ENCODE measurements at places on chromosomes 5 and 9.
A peak's percentile ranks its signal among the peaks of the same experiment; 100 is the strongest.

GRCh38 chr5:140855772-140856674, at the start of gene PCDHA10:
Gene PCDHA10 (plus strand): TSS chr5:140855897. CDS start chr5:140856049, 152 bp downstream.
- DNase-seq = no peak

DNA sequence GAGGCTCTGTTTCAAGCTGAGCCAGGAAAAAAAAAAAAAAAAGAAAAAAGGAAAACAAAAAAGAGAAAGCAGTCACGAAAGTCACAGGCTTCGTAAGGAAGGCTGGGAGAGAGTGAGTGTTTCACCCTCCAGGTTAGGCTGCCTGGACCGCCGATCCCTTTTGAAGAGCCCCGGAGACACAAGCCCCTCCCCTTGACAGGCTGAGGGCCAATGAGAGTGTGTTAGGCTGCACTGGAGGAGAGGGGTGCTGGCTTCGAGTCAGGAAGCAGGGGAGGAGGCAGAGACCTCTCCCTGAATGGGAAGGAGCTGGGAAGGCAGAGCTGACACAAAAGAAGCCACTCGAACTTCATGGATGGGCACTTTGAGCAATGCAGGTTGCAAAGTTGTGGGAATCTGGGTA, at the start of gene NMUR2:
Gene NMUR2 (minus strand): TSS at position 135 of the 400 bp plus-strand sequence. CDS start 166 bp downstream, outside the sequence.
- peak; percentile 10 for DNase-seq

DNA sequence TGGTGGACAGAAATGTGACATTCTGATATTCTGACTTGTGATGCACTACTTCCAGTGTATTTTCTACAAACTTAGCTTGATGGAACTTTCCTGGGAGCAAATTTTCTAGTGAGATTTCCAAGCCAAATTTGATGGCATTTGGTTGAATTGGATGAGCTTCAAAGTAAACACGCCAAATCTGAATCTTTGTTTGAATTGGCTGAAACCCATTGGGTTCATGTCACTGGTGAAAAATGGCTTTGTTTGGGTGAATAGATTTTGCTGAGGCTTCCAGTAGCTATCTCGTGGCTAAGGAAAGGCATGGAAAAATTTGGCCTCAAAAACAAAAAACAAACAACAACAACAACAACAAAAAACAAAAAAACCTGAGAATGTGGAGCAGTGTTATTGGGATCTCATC, 271.1 kb upstream of the RPS23 start:
- DNase-seq = no peak

GRCh38 chr5:31079668-31080067, 113.8 kb upstream of the CDH6 start:
- no peak for DNase-seq

GRCh38 chr9:112174222-112174964, 704 bp downstream of the SUSD1 start:
- peak; percentile 10 for DNase-seq

All from NCI-H1092 (cell line).